Naive B cell (primary cell): ENCODE measurements at places on chromosomes 1 and 21.

DNA sequence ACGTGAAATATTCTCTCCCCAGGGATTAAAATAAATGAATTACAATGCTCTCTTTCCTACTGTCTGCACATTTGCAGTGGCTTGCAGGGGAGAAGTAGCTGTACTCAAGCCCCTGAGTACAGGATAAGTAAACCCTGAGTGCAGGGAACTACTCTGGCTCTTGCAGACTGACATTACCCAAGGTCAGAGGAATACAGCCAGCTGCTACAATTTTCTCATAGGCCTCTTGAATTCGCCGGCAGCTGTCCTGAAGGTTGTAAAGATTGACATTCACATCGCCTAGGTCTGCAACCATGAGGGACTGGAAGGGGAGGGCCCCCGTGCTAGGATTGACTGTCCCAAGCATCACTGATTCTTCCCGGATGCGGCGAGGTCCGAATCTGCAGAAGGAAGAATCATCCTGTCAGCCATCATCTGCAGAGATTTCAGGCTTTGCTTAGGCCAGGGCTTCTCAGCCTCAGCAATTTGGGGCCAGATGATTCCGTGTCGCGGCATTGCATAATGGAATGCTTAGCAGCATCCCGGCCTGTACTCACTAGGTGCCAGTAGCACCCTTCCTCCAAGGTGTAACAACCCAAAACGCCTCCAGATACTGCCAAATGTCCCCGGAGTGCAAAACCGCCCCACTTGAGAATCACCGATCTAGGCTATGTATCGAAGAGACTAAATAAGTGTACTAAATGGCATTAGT lies 1.7 kb downstream of the AGMAT start:
- H3K4me1 ChIP-seq: peaks cover 27% of the 10 kb centered on the region
- no peak overlapping the region for H3K4me3 ChIP-seq
- H3K27ac ChIP-seq: peak overlapping the region; percentile 7
- H3K36me3 ChIP-seq: peaks cover 3% of the 10 kb centered on the region
- DNase-seq: no peak

DNA sequence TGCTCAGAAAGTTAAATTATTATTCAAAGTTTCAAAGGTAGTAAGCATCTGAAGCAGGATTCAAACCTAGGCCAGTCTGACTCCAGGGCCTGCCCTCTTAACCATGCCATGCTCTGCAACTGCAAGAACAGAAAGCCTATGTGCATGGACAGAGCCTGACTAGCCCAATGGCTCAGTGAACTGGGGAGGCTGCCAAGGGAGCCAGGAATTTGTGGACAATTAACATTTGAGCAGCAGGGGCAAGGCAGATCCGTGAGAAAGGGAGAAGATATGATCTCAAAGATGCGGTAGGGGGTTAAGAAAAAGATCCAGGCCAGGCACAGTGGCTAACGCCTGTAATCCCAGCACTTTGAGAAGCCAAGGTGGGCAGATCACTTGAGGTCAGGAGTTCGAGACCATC lies 6.5 kb upstream of the ATP1A4 start:
- DNase-seq: no peak
- H3K36me3 ChIP-seq: no peaks in the 10 kb centered on the region
- H3K27ac ChIP-seq: no peak overlapping the region
- peaks cover 3% of the 10 kb centered on the region for H3K4me1 ChIP-seq
- H3K27me3 ChIP-seq: peaks cover 42% of the 10 kb centered on the region
- H3K4me3 ChIP-seq: no peak overlapping the region

- no peaks in the 10 kb centered on the region for H3K36me3 ChIP-seq
- H3K27ac ChIP-seq: no peak overlapping the region
- DNase-seq: no peak
- H3K4me1 ChIP-seq: no peaks in the 10 kb centered on the region
- no peak overlapping the region for H3K4me3 ChIP-seq
- peaks cover 14% of the 10 kb centered on the region for H3K27me3 ChIP-seq
Measured at GRCh38 chr1:23246274-23246673, 29.0 kb upstream of the HTR1D start.

DNA sequence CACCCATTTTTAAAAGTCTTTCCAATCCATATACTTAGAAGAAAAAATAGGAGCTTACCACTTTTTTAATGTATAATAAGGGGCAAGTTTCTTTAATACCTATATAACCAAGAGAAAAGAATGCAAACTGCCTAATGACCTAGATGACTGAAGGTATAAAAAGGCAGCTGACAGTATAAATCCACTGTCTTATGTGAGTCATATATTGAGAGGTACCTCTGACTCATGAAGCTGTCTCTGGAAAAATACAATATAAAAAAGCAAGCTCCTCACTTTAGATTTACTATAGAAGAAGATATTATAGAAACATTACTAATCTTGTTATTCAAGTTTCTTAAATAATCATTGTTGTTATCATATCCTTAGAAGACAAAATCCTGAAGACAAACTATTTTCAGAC lies 144.2 kb downstream of the VAV3 start:
- no peak for DNase-seq
- peaks cover 82% of the 10 kb centered on the region for H3K4me1 ChIP-seq
- no peak overlapping the region for H3K27ac ChIP-seq
- H3K27me3 ChIP-seq: no peaks in the 10 kb centered on the region
- peaks cover 37% of the 10 kb centered on the region for H3K36me3 ChIP-seq
- H3K4me3 ChIP-seq: peak overlapping the region; percentile 35

- DNase-seq: no peak
- no peaks in the 10 kb centered on the region for H3K27me3 ChIP-seq
- H3K36me3 ChIP-seq: peaks cover 5% of the 10 kb centered on the region
- H3K4me3 ChIP-seq: no peak overlapping the region
- H3K4me1 ChIP-seq: no peaks in the 10 kb centered on the region
Measured at GRCh38 chr1:44945967-44946366, 40.4 kb downstream of the EIF2B3 start.

- peak overlapping the region; percentile 100 for H3K4me3 ChIP-seq
- peak overlapping the region; percentile 97 for H3K27ac ChIP-seq
- DNase-seq: no peak
- H3K36me3 ChIP-seq: peaks cover 4% of the 10 kb centered on the region
- peaks cover 21% of the 10 kb centered on the region for H3K4me1 ChIP-seq
Measured at GRCh38 chr21:33640697-33641351, 717 bp downstream of the CRYZL1 start.

DNA sequence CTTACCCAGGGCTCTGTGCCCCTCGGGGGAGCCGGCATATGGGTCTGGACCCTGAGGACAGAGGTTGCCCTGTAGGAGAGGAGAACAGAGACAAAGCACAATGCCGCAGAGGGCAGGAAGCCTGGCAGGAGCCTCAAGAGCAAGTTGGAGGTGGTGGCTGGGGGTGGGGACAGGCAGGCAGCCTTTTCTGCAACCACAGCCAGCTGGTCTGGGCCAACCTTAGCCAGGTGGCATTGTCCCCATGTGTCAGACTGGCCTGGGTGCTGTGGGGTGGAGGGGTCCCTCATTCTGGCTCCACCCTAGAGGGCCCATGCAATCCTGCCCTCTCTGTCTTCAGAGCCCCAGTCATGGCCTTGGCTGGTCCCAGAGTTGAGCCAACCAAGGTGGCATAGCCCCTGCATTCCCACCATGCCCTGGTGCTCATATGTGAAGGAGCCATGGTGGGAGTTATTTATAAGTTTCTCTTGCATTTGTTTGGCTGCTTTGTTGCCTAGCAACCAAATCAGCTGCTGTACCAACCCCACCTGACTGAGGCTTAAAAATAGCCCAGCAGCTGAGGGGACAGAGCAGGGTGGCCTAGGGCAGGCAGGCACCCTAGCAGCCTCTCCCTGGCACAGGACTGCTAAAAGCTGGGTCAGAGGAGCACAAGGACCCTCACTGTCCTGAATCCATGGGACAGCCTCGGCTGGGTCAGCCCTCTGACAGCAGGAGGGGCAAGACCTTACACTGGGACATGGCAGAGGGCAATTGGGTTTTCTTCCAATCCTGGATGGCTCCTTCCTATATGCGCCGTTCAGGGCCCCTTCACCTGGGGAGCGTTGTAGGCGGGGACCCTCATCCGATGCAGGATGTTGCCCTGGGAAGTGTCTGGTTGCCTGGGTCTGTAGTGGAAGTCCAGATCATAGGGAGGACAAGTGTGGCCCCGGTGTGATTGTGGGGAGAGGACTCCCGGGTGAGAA lies 19.5 kb downstream of the MAP7D1 start:
- H3K27me3 ChIP-seq: no peaks in the 10 kb centered on the region
- no peak overlapping the region for H3K4me3 ChIP-seq
- peak; percentile 14 for DNase-seq
- H3K4me1 ChIP-seq: peaks cover 11% of the 10 kb centered on the region
- no peak overlapping the region for H3K27ac ChIP-seq

DNA sequence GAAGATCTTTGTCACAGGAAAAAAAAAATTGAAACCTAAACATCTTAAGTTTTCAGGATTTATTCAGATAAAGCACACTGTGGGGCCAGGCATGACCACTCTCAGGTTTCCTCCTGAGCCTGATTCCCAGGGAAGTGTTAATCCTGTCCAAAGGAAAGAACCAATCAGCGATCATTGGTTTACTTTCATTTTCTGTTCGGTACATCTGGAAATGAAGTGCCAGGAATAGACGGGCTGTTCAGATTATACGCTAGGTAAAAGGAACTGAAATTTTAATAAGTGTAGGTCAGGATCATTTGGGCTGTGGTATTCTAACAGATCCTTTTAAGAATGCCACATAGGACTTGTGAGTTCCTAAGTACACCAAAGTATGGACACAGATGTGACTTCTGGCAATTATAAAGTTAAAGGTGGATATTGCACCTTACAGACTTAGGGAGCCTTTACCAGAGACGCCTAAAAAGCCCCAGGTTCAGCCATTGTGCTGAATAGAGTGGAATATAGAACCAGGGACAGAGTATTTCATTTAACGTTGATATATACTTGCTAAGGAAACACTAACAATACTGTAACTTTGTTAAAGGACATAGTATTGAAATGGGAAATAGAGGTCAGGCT lies 9.3 kb upstream of the CACYBP start:
- H3K4me3 ChIP-seq: peak overlapping the region; percentile 90
- peak; percentile 20 for DNase-seq
- no peaks in the 10 kb centered on the region for H3K27me3 ChIP-seq
- H3K4me1 ChIP-seq: peaks cover 13% of the 10 kb centered on the region

DNA sequence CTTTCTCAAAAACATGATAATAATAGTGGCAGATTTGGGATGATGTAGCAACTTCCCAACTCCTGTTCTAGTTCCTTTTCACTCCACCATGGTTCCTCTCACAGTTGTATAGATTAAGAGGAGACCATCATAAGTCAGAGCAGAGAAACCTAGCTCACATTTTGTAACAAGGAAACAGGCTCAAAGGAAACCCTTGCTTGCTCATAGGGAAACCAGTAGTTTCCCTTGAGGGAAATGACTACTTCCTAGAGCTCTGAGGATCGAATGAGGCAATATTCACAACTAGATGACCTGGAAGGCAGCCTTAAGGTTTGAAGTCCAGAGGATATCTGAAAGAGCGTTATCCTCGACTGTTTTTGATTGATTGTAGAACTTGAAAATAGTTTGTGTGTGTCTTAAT lies 76.1 kb upstream of the C8B start:
- H3K36me3 ChIP-seq: no peaks in the 10 kb centered on the region
- H3K27me3 ChIP-seq: peaks cover 6% of the 10 kb centered on the region
- no peak overlapping the region for H3K4me3 ChIP-seq
- no peak overlapping the region for H3K27ac ChIP-seq
- H3K4me1 ChIP-seq: no peaks in the 10 kb centered on the region

DNA sequence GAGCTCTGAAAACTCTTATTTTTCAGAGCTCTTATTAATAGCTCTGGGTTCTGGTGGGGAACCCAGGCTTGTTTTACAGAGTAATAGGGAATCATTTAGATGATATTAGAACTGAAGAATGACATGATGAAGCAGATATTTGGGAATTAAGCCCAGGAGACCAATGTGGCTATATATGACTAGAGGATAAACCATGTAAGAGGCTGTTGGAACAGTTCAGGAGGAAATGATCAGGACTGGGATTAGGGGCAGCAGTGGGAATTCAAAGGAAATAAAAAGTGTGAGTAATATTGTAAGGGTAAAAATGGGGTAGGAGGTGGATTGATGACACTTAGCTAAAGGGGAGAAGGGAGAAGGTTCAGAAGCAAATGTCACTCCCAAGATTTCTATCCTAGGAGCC lies 58.6 kb downstream of the GIPC2 start:
- no peak for DNase-seq
- no peak overlapping the region for H3K27ac ChIP-seq
- no peaks in the 10 kb centered on the region for H3K27me3 ChIP-seq
- no peaks in the 10 kb centered on the region for H3K36me3 ChIP-seq
- H3K4me1 ChIP-seq: no peaks in the 10 kb centered on the region
- no peak overlapping the region for H3K4me3 ChIP-seq

- no peak overlapping the region for H3K27ac ChIP-seq
- H3K36me3 ChIP-seq: no peaks in the 10 kb centered on the region
- no peak overlapping the region for H3K4me3 ChIP-seq
- no peaks in the 10 kb centered on the region for H3K27me3 ChIP-seq
- no peaks in the 10 kb centered on the region for H3K4me1 ChIP-seq
Measured at GRCh38 chr1:65772607-65773006, 20.1 kb upstream of the PDE4B start.
